GM04504 (cell line): ENCODE measurements at places on chromosomes 11 and 22.

DNA sequence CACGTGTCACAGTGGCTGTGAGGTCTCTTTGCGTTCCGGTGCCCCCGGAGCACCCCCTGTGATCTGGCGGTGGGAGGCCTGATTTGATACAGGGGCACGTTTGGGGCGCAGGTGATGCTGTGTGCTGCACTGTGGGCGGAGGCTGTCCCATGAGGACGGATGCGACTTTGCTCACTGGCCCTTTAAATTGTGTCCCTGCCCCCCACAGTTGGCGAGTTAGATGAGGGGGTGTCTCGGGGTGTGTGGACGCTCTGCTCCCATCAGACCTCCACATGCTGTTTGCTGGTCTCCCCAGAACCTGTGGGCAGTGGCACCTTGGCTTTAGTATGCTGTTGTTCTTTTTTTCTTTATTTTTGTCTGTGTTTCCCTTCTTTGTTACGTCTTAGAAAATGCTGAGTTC is 5.2 kb downstream of the ZBED4 start:
- no peak for DNase-seq

GRCh38 chr11:26276798-26277424 is 55.0 kb upstream of the ANO3 start:
- DNase-seq, result no peak

DNA sequence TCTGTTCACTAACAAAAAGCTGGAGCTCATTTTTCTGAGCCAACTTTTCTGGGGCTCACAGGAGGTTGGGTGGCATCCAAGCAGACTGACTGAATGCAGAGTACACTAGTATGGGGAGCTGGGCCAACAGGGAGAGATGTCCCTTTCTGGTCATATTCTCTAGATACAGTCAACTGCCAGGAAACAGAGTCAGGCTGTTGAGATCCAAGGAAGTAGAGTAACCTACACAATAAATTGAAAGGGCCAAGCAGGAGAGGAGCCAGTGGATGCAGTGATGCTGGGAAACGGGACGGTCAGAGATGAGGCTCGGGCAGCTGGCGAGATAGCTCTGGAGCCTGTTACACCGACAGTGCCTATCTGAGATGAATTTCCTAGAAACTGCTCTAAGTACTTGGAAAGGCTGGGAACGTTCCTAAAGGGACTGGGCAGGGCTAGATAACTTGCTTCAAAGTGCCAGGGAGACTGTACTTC is 71.1 kb downstream of the LARGE2 start:
- DNase-seq, result no peak

GRCh38 chr11:84398017-84398626 is 1112.0 kb upstream of the CCDC90B start:
- no peak for DNase-seq

- DNase-seq, result no peak
These were observed 34.2 kb downstream of the PICALM start for GRCh38 chr11:86034710-86035109.

DNA sequence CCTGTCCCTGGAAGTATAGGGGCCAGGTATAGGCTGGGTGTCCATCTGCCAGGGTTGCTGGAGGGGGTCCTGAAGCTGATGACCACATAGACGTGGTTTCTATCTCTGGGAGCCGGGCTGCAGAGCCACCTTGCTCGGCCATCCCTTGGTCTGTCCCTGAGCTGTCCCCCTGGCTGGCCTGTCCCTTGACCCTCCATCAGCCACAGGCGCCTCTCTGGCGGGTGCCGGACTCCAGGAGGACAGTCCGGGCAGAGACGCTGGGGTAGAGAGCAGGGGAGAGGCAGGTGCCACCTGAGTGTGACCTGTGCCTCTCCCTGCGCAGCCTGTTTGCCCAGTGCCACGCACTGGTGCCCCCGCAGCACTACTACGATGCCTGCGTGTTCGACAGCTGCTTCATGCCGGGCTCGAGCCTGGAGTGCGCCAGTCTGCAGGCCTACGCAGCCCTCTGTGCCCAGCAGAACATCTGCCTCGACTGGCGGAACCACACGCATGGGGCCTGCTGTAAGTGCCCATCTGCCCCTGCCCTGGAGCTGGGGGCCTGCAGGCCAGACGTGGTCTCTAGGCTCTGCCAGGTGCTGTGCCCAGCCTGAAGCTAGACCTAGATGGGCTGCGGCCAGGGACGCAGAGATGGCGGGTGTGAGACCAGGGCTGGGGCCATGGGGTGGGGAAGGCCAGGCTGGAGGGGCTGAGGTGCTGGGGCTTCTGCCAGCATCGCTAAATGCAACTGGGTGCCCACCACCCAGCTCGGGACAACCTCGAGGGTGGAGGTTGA is 29.9 kb downstream of the MUC2 start:
- no peak for DNase-seq

DNA sequence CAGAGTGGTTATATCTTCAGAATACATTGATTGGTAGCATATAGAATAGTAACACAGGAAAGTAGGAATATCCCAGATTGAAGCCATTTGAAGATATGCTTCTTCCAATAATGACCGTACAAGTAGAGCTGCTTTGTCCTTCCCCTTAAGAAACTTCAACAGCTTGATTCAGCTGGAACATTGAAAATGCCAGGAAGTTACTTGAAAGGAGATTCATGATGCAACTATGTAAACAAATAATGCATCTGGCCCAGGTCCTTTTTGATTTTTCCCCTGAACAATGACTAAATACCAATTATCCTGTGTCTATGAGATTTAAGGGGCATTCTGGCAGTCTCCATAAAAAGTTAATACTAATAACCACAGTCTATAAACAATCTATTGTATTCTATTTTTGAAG is 3.0 kb downstream of the DKK3 start:
- DNase-seq, result peak; percentile 64

DNA sequence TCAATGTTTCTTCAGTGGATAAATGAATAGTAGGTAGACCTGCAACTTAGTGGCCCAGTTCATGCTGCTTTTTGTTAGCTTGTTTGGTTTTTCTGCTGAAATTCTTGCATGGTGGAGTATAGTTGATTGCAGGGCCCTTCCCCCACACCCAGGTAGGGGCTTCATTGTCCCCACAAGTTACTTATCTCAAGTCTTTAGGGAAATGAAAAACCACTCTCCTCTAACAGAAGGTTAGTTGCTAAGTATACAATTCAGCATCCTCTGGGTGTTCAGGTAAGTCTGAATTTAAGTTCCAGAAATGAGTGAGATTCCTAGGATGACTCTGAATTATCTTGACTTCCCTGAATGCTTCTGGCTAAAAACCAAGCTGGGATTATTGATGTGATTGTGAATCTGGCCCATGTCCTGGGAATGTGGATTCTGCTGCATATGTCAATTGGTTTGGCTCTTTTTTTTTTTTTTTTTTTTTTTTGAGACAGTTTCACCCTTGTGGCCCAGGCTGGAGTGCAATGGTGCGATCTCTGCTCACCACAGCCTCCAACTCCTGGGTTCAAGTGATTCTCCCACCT is 40.3 kb downstream of the BCL2L13 start:
- no peak for DNase-seq

DNA sequence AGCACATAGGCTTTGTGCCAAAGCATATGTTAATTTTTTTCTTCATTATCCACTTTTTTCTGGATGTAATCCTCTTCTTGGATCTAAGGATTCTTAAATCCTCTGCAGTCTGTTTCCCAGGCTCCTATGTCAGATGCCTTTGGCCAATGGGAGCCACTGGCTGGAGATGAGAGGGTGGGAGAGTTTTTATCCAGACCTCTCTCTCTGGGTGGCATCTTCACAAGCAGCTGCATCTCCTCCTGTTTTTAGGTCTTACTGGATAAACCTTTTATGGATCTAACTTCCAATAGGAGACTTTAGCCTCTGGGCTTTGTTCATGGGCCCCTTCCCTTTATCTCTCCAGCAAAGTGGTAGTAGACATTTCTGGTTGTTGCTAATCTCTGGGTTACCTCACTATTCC is 22.4 kb upstream of the MPPED2 start:
- DNase-seq, result no peak

DNA sequence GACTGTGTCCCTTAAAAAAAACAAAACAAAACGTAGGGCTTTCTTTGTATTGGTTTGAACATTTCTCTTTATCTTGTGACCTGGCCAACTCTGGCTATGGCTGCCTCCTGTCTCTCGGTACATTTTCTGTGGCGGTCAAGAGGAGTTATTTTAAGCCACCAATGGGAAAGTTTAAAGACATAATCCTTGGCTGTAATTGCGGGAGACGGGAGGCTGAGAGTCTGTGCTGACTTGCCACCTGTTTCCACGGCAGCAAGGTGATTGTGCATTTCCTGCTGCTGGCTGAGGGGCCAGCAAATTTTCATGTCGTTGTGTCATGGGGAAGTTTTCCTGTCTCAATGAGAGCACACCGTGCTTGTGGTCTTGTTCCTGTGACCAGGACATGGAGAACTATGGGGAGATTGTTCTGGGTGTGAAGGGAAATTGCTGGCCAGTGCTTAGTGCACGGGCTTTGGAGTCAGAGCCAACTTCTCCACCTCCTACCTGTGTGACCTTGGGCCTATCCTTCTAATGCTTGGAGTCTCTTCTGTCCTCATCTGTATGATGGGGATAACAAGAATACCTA is 11.0 kb downstream of the PTPRJ start:
- no peak for DNase-seq

DNA sequence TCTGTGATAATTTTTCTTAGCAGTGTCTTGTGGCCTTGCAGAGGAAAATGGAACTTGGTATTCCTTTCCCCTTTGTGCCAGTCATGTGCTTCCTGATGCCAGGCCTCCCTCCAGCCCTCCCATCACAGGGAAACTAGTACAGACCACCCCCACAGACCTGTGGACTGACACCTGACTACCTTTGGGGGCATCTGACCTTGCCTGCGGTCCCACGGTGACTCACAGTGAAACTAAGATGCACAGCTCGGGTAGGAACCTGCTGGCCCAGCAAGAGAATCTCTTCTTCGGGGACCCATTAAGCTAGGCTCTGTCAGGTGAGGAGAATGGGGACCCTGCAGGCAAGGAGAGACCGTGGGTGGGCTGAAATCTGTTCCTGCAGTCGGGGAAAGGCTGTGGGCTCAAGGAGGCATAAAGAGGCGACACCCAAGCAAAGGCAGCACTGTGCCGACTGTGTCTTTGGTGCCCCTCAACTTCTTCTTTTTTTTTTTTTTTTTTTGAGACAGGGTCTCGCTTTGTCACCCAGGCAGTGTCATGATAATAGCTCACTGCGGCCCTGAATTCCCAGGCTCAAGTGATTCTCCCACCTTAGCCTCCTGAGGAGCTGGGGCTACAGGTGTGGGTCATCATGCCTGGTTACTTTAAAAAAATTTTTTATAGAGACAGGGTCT is 20.8 kb upstream of the PEX26 start:
- DNase-seq, result no peak

DNA sequence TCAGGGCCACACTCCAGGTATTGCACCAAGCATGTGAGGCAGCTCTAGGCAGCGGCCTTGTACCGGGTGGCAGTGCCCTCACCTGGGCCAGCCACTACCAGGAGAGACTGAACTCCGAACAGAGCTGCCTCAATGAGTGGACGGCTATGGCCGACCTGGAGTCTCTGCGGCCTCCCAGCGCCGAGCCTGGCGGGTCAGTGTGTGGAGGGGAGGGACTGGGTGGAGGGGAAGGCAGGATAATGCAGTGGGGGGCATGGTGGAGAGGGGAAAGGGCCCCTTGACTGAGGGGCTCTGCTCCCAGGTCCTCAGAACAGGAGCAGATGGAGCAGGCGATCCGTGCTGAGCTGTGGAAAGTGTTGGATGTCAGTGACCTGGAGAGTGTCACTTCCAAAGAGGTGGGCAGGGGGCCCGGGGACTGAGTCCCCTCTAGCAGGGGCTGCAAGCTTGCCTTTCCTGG is 4.2 kb downstream of the SSH3 start:
- no peak for DNase-seq

DNA sequence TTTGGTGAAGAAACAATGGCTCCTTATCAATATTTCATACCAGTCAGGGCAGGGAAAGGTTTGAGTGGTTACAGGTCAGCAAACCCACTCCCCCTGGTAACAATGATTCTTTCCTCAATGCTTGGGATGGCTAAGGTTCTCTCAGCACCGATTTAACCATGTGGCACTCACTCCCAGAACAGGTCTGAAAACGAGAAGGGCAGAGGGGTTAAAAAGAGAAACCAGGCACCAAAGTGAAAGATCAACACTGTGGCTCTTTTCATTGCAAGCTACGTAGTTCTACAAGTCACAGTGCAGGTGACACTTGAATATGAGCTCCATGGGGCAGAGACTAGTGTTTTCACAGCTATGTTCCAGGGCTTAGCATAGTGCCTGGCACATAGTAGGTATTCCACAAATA is 132.4 kb downstream of the PLEKHA7 start:
- DNase-seq, result no peak

GRCh38 chr11:71499125-71499524 is 27.9 kb upstream of the KRTAP5-7 start:
- DNase-seq, result no peak

DNA sequence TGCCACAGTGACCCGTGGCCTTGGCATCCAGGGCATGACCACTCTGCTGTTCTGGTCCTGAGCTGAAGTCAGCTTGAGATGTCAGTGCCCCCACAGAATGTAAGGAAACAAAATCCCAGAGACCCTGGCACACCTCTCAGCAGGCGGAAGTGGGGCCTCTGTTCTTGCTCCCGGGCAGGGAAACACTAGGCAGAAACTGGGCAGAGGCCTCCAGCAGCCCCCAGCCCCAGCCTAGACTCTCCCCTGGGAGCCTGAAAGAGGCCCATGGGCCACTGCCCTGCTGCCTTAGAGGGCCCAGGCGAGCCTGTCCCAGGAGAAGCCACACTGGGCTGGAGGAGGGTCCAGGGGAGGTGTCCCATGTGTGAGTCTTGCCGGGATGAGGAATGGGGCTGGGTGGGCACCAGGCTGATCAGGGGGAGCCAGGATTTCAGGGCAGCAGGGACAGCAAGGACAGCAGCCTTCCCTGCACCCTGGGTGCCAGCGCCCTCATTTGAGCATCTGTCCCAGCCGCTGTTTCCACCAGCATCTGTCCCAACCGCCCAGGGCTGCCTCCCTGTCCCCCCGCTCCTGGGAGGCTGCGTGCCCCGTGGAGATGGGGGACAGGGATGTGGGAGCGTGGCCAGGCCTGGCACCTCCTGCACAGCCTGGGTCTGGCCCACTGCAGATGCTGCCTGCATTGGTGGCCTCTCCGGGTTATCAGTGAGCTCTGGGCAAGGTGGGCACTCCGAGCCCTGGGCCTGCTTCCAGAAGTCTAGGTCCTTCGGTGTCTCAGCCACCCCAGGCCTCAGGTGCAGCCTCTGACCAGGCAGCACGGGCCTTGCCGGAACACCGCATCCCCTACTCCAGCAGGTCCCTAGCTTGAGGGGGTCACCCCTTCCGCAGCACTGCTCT is 1072.4 kb downstream of the BRD1 start:
- DNase-seq, result no peak

DNA sequence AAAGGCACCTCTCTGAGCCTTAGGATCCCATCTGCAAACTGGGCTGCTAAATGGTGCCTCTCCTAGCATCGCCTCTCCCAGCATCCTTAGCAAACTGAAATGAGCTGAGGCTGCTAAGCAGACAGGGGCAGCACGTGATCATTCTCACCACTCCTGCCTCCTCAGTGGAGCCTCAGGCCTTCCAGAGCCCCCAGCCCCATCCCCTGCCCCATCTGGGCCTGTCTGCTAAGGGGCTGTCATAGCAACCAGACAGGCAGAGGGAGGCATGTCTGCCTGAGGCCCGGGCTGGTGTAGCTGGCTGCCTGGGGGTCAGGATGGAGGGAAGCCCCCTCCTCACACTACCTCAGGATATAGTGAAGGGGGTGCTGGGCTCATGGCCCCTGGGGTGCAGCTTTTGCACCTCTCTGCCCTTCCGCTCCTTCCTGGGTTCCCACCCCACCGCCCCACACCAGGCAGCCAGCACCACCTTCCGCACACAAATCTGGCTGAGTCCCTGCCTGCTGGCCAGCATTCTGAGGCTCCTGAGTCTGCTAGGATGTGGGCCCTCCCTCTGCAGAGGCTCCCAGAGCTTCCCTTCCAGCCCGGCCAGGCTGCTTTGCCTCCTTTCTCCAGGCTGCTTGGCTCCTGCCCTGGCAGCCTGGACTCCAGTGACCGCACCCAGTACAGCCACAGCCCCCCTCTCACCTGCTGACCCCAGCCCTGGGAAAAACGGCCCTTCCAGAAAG is 47.5 kb upstream of the TTLL12 start:
- DNase-seq, result no peak
